ENCODE measurements at places on chromosomes 3 and 15.

DNA sequence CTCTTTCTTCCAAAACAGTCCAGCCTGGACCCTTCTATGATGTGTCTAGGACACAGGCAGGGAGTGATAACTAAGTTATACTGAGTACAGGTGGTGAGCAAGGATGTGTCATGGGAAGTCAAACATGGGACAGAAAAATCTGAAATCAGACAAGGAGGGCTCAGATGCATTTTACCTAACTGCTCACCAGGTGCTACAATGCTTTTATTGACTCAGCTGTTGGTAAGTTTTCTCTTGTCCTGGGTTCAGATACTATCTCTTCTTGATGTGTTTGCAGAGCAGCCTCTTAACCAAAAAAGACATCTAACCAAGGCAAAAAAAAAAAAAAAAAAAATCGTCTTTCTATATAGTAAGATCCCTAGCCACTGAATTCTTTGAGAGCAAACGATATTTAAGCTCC lies 378.6 kb downstream of the VPS13C start:
- DNase-seq, result no peak

DNA sequence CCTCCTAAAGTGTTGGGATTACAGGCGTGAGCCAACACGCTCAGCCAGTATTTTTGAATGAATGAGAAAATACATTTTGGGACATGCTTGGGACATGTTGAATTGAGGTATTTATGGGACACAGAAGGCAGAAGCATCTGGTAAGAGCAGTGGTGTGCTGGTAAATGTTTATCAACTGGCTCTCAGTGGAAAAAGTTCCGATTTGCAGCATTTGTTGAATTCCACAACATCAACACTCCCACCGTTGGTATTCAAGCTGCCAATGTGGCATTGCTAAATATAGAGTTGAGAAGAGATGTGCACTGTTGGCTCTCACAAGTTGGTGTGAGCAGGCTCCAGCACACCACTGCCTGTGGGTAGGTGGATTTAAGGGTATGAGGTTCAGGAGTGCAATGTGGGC lies 35.8 kb upstream of the LRRFIP2 start:
- DNase-seq, result no peak

GRCh38 chr3:3447641-3448040 lies 268.1 kb upstream of the CRBN start:
- no peak for DNase-seq

DNA sequence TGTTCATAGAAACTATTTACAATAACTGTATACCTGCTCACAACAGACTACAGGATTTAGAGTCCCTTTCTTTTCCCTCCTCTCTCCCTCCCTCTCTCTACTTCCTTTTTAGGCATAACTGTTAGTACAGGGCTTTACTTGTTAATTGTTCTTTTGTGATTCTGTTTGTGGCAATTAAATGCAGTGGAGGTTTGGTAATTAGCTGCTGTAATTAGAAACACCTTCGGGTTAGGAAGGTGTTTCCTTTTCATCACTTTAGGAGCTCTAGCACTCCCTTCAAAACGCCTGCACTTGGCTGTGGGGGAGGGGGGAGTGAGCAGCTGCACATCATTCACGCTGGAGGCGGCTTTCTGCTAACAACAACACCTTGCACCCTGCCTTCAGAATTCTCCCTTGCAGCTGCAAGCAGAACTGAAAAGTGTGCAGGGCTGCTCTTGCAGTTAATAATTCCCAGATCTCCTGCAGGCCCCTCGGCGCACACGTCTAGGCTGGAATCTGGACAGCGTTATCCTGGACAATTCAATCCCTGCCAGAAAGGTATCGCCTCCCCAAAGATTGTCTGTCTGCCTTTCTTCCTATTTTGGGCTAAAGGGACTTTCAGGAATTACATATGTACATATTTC lies 242.6 kb upstream of the RGMA start:
- peak; percentile 6 for DNase-seq

DNA sequence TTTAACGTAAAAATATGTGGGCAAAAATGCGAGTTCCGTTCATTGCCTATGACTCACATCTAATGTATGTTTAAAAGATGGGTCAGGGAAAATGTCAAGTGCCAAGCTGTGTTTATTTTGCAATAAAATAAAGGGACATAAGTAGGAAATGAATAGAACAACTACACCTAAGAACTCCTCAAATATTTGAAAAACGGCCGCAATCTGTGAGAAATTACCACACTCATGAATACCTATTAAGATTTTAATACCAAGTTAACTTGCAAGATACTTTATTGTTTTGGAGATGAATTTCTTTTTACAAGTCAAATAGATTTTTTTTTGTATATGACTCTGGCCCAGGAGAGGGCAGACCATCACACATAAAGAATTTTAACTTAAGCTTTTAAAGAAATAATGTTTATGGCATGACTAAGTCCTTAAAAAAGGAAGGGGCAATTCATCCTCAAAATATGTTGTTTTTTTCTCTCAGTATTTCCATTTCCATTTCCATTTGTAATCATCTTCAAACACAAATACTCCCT lies 152.7 kb downstream of the SUCNR1 start:
- DNase-seq, result peak; percentile 5

- DNase-seq, result no peak
Measured at GRCh38 chr15:78996894-78997275, 52.0 kb upstream of the CTSH start.

DNA sequence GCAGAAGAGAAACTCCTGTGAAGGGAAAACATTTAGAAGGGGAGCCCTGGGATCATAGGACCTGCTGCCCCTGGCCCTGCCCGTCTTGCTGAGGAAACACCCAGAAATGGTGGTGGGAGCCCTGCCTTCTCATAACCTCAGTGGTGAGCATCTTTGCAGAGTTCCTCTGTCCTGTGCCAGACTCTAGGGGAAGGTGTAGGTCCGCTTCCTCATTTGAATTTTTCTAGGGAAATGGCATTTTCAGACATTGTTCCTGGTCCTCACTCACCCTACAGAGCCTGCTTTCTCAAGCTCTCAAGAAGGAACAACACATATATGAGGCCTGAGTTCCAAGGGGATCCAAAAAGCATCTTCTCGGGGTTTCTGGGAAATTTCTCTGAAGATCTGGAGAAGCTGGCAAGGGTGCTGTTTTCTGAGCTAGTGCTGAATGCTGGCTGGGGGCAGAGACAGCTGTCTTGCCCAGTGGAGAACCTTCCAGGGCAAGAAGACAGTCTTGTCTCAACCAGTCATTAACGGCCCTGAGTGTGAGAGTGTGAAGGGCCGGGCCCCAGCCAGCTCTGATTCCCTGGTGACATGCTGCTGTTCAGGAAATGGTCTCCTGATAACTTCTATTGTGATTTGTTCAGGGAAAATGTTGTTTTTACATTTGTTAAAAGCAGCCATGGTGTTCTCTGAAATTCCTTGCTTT lies 283.1 kb upstream of the LRRFIP2 start:
- DNase-seq, result no peak

DNA sequence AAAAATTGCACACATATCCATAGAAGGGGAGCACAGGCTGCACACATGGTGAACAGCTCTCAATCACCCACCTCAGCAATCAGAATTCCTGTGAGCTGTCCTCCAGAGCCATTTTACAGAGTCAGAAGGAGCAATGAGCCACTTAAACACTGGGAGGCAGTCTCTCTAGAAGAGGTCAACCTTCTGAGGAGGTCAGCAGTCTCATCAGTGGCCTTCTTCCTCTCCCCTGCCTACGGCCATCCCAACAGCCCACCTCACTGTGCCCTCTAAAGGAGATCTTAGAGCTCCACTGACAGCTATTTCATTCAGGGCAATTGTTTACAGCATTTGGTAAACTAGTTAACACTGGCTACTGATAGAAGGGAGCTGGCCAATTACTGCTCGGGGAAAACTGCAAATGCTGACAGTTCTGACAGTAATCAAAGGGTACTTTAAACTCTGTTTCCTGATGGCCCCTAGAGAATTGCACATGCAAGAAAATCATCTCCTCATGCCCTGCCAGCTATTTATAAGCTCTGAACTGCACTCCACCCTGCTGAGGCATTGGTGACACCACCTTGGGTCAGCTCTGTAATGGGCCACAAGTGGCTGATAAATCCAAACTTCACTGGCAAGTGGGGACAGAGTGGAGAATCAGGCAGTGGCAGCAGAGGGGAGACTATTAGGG lies 42.1 kb upstream of the TSPAN3 start:
- DNase-seq, result no peak

DNA sequence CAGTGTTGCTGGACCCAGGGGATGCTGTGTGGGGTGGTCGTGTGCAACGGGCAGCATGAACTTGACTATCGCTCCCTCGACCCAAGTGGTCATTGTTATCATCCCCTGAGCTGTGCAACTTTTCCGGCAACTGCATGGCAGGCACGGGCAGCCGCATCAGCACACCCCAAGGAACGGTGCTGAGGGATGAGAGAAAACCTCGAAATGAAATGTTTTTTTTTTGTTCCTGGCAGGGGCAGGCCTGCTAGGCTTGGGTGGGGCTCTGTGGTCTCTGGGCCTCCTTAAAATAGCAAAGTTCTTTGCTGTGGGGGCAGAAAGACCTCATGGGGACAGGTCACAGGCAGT lies 51.4 kb downstream of the CORO2B start:
- no peak for DNase-seq

- DNase-seq, result no peak
Measured at GRCh38 chr3:198017090-198017489, 57.1 kb downstream of the LMLN start.

DNA sequence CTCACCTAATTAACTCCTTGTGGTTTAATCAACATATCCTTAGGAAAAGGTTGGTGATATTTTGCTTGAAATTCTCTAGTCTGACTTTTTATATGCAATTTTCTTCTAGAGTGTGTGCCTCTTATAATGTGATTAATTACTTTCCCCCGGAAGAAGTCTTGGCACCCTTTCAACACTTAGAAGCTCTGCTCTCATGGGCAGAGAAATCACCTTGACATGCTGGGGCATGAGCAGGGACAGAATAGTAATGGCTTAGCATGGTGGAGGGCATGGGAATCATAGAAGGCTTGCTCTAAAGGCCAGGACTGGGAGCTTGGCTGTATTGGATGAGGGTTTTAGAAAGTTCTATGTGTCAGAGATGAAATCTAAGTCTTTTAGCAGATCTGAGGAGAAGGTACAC lies 293.5 kb downstream of the AGBL1 start:
- no peak for DNase-seq

DNA sequence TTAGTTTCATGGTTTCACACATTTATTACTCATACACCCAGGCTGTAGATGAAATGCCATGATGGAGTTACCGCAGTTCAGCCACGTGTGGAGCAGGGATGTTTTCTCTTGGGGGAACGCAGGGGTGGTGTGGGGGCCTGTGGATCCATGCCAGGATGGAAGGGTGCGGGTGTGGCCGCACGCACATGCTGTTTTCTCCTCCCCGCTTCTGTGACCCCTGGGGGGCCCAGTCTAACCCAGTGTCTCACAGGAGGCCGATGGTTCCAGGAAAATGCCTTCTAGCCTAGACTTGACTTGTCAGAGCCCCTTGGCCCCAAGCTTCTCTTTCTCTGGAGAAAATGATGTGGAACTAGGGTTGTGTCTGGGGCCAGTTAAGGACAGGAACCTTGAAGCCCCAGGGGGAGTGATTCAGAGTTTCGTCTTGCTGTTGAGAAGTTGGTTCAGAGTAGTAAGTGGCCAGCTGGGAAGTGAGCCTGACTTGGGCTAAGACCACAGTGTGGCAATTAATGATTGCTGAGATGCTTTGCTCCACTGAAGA lies 240.4 kb upstream of the BHLHE40 start:
- DNase-seq, result no peak

- DNase-seq, result no peak
Measured at GRCh38 chr3:43366885-43367284, 80.5 kb downstream of the SNRK start.

DNA sequence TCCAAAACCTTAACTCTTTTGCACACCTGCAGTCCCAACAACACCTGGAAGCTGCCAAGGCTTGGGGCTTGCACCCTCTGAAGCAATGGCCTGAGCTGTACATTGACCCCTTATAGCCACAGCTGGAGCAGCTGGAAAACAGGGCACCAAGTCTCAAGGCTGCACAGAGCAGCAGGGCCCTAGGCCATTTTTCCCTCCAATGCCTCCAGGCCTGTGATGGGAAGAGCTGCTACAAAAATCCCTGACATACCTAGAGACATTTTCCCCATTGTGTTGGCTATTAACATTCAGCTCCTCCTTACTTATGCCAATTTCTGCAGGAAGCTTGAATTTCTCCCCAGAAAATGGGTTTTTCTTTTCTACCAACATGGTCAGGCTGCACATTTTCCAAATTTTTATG lies 231.0 kb downstream of the ZMAT3 start:
- DNase-seq, result no peak

- no peak for DNase-seq
Measured at GRCh38 chr3:64174328-64174727, 50.9 kb downstream of the PRICKLE2 start.

- DNase-seq, result no peak
Measured at GRCh38 chr3:169410430-169410829, 253.1 kb downstream of the MECOM start.

- no peak for DNase-seq
Measured at GRCh38 chr3:43413676-43414368, 127.5 kb downstream of the SNRK start.

GRCh38 chr15:95091444-95091843 lies 860.1 kb downstream of the MCTP2 start:
- no peak for DNase-seq

DNA sequence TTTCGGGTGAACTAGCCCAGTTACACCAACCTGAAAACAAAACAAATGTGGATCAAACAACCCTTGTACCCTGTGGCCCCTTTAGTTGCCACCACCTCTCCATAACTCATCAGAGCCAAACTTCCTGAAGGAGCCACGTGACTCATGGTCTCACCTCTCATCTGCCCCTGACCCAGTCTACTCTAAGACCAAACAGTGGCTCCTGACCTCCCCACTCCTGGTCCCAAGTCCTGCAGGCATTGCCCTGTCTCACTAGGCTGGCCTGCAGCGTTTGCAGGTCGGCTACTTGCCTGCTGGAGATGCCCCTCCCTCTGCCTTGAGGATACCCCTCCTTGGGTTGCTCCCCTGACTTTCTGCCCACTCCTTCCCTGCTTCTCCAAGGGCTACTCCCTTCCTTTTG lies 23.1 kb downstream of the SLC6A11 start:
- no peak for DNase-seq

- no peak for DNase-seq
Measured at GRCh38 chr3:46214751-46215352, 6.7 kb upstream of the CCR1 start.

GRCh38 chr15:47717036-47717612 lies at the start of gene SEMA6D:
TSS of gene SEMA6D (plus strand) at chr15:47717505. CDS start at chr15:47759799, 42,294 bp downstream.
- DNase-seq, result peak; percentile 91

DNA sequence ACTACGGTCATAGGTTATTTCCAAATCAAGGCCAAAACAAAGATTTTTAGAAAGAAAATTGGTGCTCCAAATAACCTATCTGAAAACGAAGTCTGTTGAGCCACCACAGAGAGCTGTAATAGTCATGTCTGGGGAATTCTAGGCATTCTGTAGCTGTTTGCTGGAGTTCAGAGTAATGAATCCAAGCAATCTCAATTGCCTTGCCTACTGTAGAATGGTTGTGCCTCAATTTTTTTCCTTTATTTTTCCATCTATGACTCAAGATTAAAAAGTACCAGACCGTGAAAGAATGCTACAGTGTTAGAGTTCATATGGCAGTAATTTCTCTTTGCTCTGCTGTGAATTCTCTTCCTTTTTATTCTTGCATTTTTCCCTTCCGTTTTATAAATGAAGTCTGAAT lies 1007.2 kb upstream of the ALCAM start:
- DNase-seq, result no peak

GRCh38 chr3:190620886-190621608 lies 107.2 kb downstream of the IL1RAP start:
- no peak for DNase-seq
